ENCODE measurements at places on chromosomes 16 and 17. TPM values are rescaled to one million over a fixed set of nuclear protein-coding genes. Genes with fewer than 3 reads are reported as not detected.

- DNase-seq, result no peak
Measured at GRCh38 chr17:59093702-59094231, 12.9 kb downstream of the TRIM37 start.

DNA sequence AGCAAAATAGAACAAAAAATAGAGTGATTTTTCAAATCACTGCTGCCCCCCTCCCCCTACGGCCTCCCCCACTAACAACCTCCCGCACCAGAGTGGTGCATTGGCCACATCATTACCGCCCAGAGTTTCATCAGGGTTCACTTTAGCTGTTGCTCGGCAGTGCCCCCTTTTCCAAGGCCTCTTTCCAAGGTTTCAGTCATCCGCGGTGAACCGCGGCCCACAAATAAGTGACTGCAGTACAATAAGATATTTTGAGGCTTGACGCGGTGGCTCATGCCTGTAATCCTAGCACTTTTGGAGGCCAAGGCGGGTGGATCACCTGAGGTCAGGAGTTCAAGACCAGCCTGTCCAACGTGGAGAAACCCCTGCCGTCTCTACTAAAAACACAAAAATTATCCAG lies 180.0 kb downstream of the MAF start:
- DNase-seq, result no peak

- DNase-seq, result no peak
Measured at GRCh38 chr17:10162096-10162495, 36.3 kb downstream of the GAS7 start.

GRCh38 chr16:30557957-30558788 lies at the start of gene ZNF764:
ZNF764 (minus strand) TSS chr16:30558374; CDS start chr16:30558182, 192 bp downstream.
- peak; percentile 98 for DNase-seq

- DNase-seq, result no peak
Measured at GRCh38 chr16:22358000-22358399, 16.4 kb downstream of the CDR2 start.

- no peak for DNase-seq
Measured at GRCh38 chr17:58329810-58330537, 1.4 kb upstream of the TSPOAP1 start.

GRCh38 chr16:11403534-11403795 lies 58.2 kb downstream of the RMI2 start:
- no peak for DNase-seq

- no peak for DNase-seq
Measured at GRCh38 chr17:2319051-2319450, 15.3 kb downstream of the SRR start.

DNA sequence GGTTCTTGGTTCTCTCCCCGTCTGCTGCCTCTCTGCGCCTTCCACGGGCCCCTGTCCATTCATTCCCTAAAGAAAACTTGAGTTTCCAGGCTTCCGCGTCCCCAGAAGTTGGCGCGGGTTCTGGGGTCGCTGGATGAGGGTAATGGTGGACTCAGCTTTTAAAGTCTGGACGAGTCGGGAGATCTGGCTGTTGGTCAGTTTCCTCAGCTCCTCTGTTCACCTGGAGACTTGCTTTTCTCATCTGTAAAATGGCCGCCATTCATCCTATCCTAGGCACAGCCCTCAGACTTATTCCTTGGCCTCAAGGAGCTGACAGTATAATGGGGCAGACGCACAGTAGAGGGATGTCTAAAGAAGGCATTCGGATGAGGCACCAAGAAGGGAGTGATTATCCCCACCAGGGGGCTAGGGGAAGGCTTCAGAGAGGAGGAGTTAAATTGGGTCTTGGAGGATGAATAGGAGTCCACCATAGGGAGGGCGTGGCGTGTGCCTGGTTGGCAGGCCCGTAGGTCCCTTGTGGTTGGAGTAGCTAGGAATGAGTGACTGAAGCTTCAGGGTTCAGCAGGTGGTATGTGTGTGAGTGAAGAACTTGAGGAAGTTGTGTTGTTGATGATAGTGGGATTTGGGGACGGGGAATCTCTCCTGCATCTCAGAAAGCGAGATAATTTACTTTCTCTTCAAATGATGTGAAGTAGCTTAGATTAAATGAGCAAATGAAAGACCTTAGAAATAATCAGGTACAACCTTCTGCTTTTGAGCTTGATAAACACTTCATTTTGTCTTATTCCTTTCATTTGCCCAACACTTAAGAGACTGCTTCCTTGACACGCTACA lies 652 bp downstream of the VPS35L start:
- DNase-seq, result no peak

GRCh38 chr17:9253308-9253707 lies 232.0 kb downstream of the NTN1 start:
- no peak for DNase-seq

DNA sequence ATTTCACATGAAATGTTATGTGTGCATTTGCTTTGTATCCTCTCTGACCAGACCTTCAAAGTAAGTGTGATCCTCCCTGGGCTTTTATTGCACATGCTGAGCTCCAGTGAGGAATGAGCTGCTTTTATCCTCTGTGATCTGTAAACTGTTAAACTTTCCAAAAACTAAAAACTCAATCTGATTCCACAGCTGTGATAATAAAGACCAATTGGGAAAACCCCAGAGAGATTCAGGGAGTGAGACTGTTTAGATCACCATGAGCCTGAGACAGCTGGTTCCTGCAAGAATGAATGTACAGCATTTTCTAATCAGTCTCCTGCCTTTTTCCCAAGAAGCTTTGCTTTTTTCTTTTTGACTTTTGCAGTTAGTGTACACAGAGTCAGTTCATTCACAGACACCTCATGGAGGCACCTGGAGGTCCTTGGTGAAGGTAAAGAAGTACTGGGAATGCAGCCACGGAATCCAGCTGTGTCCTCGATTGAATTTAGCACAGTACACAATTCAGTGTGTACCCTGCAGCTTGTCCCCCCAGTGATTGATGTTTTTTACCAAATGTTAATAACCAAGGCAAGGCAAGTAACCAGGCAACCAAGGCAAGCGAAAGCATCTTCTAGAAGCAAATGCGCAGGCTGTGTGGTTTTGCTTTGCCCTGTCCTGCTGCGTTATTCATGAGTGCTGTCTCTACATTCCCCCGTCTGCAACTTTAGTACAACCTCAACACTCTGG lies 182.6 kb downstream of the LGALS9B start:
- DNase-seq, result no peak

DNA sequence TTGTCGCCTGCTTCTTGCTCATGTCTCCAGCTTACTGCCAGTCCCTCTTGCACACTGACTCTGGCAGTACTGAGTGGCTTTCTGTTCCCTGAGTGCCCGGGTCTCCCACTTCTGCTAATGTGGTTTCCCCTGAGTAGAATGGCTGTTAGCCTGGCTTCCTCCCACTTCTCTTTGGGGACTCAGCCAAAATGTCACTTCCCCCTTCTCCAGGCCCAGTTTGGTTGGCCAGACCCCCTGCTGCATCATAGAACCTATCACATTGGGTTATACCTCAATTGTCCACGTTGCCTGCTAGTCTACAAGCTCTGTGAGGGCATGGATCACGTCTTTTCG lies 304.4 kb downstream of the HS3ST3B1 start:
- no peak for DNase-seq

GRCh38 chr16:57912529-57913260 lies 58.2 kb downstream of the CNGB1 start:
- DNase-seq, result no peak

DNA sequence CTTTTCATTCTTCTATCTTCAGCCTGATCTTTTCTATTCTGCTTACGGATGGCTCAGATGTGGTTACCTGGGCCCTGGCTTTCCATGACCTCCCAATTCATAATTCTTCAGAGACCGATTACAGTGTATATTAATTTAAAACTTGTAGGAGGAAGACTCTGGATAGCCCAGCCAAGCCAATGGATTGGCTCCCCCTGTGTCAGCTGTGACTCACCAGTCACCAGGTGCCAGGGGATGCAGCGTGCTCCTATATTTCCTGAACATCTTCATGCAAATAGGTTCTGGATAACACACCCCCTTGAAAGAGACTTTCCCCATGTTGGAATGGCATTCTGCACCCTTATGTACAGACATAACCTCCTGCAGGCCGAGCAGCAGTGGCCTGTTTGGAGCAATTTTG lies 208.3 kb upstream of the WSCD1 start:
- no peak for DNase-seq

DNA sequence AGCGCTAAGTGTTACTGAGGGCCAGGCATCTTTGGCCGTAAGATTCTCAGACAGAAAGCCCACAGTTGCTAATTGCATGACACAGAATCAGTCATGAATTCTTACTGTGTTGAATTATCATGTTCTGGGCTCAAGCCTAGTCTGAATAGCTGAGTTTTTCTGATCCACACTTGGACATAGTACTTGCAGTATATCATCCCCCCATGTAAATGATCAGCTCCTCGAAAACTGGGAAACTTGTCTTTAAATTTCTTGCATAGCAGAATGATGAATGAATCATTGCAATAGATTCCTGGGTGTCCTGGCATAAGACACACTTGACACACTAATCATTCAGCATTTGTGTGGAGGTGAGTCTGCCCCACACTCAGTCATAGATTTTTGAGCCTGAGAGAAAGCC lies 2.2 kb downstream of the MLYCD start:
- DNase-seq, result no peak

DNA sequence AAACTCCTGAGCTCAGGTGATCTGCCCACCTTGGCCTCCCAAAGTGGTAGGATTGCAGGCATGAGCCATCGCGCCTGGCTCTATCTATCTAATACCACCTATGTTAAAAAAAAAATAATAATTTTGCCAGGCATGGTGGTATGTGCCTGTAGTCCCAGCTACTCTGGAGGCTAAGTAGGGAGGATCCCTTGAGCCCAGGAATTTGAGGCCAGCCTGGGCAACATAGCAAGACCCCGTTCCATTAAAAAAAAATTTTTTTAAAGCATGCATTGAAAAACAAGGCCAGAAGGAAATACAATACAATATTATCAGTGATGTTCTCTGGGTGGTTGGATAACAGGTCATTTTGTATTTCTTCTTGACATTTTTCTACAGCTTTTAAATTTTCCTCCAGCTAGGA lies 45.2 kb upstream of the HELZ start:
- no peak for DNase-seq

DNA sequence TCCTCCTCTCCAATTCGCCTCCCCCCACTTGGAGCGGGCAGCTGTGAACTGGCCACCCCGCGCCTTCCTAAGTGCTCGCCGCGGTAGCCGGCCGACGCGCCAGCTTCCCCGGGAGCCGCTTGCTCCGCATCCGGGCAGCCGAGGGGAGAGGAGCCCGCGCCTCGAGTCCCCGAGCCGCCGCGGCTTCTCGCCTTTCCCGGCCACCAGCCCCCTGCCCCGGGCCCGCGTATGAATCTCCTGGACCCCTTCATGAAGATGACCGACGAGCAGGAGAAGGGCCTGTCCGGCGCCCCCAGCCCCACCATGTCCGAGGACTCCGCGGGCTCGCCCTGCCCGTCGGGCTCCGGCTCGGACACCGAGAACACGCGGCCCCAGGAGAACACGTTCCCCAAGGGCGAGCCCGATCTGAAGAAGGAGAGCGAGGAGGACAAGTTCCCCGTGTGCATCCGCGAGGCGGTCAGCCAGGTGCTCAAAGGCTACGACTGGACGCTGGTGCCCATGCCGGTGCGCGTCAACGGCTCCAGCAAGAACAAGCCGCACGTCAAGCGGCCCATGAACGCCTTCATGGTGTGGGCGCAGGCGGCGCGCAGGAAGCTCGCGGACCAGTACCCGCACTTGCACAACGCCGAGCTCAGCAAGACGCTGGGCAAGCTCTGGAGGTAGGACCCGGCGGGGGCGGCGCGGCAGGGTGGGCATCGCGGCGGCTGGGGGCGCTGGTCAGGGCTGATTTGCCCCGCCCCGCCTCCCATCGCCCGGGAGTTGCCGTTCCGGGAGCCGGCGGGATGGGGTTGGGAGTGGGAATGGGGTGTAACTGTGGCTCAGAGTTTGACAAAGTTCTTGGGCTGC lies 567 bp downstream of the SOX9 start:
- DNase-seq, result no peak

DNA sequence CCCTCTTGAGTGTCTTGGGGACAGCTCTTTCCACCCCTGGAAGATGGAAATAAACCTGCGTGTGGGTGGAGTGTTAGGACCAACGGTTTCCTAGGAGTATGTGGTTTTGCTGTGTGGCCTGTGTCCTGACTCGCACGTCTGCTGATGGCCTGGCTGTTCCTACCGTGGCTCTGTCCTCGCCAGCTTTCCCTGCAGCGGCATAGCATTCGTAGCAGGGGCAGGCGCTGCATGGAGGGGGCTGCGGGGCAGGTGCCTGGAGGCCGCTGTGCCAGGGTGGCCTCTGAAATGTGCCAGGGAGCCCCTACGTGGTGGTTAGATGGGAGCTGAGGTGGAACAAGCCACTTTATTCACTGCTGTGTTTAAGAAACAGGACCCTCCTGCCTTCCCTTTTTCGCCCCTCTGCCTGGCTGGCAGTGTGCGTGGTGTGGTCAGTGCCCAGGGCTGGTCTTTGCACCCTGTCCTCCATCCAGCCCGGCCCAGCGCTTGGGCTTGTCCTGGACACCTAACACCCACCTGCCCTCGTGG lies 10.6 kb downstream of the SLC16A3 start:
- no peak for DNase-seq

DNA sequence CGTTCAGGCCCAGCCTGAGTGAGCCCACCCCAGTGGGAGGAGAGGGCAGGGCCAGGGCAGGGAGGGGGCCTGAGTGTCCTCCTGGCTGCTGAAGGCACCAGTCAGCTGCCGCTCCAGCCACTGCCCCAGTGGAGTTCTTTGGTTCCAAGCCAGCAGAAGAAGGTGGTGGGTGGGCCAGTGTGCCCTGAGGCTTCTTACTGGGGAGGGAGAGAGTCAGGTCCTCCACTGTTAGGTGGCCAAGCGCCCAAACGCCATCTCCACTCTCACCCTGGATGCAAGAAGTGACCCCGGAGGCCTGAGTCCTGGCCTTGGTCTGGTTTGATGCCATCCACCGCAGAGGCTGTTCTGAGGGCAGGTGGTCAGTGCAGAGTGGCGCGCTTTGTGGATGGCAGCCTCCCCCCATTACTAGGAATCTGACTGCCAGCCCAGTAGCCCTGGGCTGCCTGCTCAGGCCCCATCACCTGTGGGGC lies 2.2 kb downstream of the RNF213 start:
- DNase-seq, result no peak

- no peak for DNase-seq
Measured at GRCh38 chr17:9878356-9878755, 26.7 kb downstream of the RCVRN start.

GRCh38 chr16:35207059-35207999 lies 1747.9 kb downstream of the TP53TG3F start:
- no peak for DNase-seq

- DNase-seq, result no peak
Measured at GRCh38 chr17:47188271-47188875, 722 bp downstream of the CDC27 start.

ATP6V0C gene
- total RNA-seq, result 154 TPM

OR4D1 gene
- total RNA-seq, result 0.26 TPM

ANKFY1 gene
- total RNA-seq, result 39.6 TPM

CASKIN2 gene
- 6.9 TPM for total RNA-seq

EFCAB5 gene
- total RNA-seq, result 1.2 TPM

CUEDC1 gene
- total RNA-seq, result 0.73 TPM

CMTM2 gene
- total RNA-seq, result 0.24 TPM

TERB1 gene
- total RNA-seq, result 0.20 TPM

DNAH17 gene
- total RNA-seq, result not detected

MED31 gene
- 29.5 TPM for total RNA-seq

CYBA gene
- total RNA-seq, result 237 TPM

CSH1 gene
- total RNA-seq, result not detected

All from CD8-positive, alpha-beta memory T cell (primary cell).